GM23338 (cell line): ENCODE measurements at places on chromosomes 2 and 18. TPM values are rescaled to one million over a fixed set of nuclear protein-coding genes. Genes with fewer than 3 reads are reported as not detected.

DNA sequence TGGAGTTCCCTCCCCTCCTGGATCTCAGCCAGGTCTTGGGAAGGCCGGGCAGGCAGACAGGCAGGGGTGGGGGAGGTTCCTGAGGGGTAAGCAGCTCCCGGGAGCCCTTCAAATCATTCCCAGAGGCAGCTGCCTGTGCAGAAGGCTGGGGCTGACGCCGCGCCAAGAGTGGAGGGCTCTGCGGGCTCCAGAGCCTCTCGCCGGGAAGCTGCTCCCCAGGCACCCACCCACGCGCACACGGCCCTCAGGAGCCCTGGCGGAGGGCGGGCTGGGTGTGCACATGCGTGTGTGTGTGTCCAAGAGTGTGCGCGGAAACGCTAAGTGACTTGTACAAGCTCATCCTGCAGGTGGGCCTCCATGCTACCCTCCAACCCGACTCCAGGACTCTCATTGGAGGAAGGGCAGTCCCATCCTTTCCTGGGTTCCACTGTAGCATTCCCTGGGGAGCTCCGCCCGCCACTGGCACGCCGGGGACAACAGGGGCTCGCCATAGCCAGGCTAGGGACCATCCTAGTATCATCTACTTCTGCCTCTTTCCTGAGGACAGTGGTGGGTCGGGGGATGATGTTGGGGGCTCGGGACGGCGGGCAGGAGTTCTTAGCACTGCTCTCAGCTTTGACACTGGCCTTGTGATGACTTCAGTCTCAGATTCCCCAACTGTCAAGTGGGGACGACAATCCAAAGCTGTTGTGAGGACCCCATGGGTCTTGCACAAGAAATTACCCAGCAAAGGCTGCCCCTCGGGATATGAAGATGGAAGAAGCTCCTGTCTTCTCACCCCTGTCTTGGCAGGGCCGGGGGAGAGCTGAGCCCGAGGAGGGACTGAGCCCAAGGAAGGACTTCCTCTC, 50.3 kb downstream of the INHBB start:
- no peak overlapping the region for H3K27ac ChIP-seq
- no peaks in the 10 kb centered on the region for H3K36me3 ChIP-seq
- no peaks in the 10 kb centered on the region for H3K27me3 ChIP-seq
- H3K4me3 ChIP-seq, result no peak overlapping the region

GRCh38 chr2:129769185-129769991, 210.1 kb upstream of the RAB6C start:
- no peak overlapping the region for H3K4me3 ChIP-seq
- no peaks in the 10 kb centered on the region for H3K4me1 ChIP-seq
- no peak overlapping the region for H3K27ac ChIP-seq

- H3K27me3 ChIP-seq, result peaks cover 79% of the 10 kb centered on the region
- no peak for DNase-seq
- peaks cover 28% of the 10 kb centered on the region for H3K4me1 ChIP-seq
- peak overlapping the region; percentile 93 for H3K4me3 ChIP-seq
Observed at GRCh38 chr2:221571025-221571550, 1.0 kb downstream of the EPHA4 start.

- no peak for DNase-seq
- no peak overlapping the region for H3K4me3 ChIP-seq
- no peaks in the 10 kb centered on the region for H3K4me1 ChIP-seq
- H3K27me3 ChIP-seq, result no peaks in the 10 kb centered on the region
- H3K36me3 ChIP-seq, result no peaks in the 10 kb centered on the region
Observed at GRCh38 chr2:185074156-185074555, 475.8 kb downstream of the ZNF804A start.

- DNase-seq, result no peak
- peaks cover 9% of the 10 kb centered on the region for H3K4me1 ChIP-seq
- H3K27me3 ChIP-seq, result no peaks in the 10 kb centered on the region
- no peaks in the 10 kb centered on the region for H3K36me3 ChIP-seq
- H3K27ac ChIP-seq, result no peak overlapping the region
Observed at GRCh38 chr2:10004836-10005235, 38.5 kb upstream of the KLF11 start.

- H3K27ac ChIP-seq, result no peak overlapping the region
- H3K27me3 ChIP-seq, result no peaks in the 10 kb centered on the region
- H3K4me1 ChIP-seq, result no peaks in the 10 kb centered on the region; the same call in 1 of the 2 replicates
- DNase-seq, result no peak
Observed at GRCh38 chr2:134372141-134372540, 118.3 kb downstream of the MGAT5 start.

DNA sequence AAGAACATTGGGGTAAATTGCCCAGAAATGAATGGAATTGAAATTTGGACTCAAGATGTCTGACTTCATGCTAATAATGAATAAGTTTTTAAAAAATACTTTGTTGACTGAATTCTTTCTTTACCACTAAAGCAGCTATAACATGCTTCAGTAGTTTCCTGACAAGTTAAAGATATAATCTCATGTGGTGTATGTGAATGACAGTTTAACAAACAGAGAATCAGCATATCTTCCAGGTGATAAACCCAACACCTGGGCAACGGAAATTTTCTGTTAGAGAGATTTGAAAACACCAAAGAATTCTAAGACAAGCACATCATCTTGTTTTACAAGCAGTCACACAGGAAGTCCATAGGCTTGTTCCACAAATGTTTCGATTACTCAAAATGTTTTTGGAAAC, 372.6 kb upstream of the VRK2 start:
- H3K4me1 ChIP-seq, result no peaks in the 10 kb centered on the region
- H3K36me3 ChIP-seq, result no peaks in the 10 kb centered on the region
- H3K27ac ChIP-seq, result no peak overlapping the region
- no peak for DNase-seq

DNA sequence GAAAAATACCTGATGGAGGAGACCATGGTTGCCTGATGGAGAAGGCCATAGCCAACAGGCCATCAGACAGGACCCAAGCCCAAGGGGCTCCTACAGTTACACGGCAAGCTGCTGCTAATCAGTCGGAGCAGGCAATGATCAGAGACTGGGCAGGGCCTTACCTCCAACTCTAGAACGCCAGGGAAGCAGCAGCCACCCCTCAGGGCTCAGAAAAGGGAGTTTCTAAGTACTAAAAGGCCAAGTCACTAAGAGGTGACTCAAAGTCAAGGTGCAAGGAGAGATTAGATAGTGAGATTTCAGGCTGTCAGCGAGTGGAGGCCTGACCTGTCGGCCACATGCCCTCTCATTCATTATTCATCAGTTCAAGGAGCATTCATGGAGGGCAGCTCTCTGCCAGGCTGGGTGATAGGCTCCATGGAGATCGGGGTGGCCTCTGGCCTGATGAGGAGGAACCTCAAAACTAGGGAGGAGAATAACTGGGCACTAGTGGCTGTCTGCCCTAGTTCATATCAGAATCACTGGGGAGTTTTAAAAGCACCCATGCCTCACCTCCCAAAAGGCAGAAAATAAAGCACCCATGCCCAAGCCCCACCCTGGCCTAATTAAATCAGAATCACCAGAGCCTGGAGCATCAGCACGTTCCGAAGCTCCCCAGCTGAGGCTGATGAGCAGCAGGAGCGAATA, 3.6 kb downstream of the VIL1 start:
- H3K27ac ChIP-seq, result no peak overlapping the region
- H3K27me3 ChIP-seq, result no peaks in the 10 kb centered on the region
- H3K36me3 ChIP-seq, result no peaks in the 10 kb centered on the region

GRCh38 chr2:212677466-212677865, 138.9 kb upstream of the ERBB4 start:
- peak; percentile 45 for DNase-seq
- H3K4me1 ChIP-seq, result no peaks in the 10 kb centered on the region
- no peaks in the 10 kb centered on the region for H3K27me3 ChIP-seq
- H3K27ac ChIP-seq, result no peak overlapping the region

DNA sequence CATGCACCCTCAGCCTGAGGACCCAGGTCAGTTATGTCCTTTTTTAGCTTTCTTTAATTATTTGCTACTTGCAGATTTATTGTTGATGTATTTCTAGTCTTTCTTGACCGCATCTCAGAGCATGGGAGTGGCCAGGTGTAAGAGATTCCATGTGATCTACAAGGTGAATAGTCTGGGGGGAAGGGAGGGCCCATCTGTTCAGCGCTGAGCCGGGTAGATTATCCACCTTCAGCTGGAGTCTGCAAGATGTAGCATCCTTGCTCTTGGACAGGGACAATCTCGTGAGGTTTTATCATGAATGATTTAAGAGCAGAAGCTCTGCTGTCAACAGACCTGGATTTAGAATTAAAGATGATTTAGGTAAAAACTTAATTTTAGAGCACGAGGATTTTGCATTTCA, 12.0 kb upstream of the DGKD start:
- no peaks in the 10 kb centered on the region for H3K27me3 ChIP-seq
- no peaks in the 10 kb centered on the region for H3K4me1 ChIP-seq
- H3K27ac ChIP-seq, result no peak overlapping the region
- H3K4me3 ChIP-seq, result no peak overlapping the region
- no peak for DNase-seq
- no peaks in the 10 kb centered on the region for H3K36me3 ChIP-seq

- no peak overlapping the region for H3K4me3 ChIP-seq
- DNase-seq, result no peak
- no peaks in the 10 kb centered on the region for H3K36me3 ChIP-seq
- H3K27ac ChIP-seq, result no peak overlapping the region
- H3K4me1 ChIP-seq, result no peaks in the 10 kb centered on the region
Observed at GRCh38 chr2:18701981-18702380, 112.6 kb upstream of the NT5C1B start.

DNA sequence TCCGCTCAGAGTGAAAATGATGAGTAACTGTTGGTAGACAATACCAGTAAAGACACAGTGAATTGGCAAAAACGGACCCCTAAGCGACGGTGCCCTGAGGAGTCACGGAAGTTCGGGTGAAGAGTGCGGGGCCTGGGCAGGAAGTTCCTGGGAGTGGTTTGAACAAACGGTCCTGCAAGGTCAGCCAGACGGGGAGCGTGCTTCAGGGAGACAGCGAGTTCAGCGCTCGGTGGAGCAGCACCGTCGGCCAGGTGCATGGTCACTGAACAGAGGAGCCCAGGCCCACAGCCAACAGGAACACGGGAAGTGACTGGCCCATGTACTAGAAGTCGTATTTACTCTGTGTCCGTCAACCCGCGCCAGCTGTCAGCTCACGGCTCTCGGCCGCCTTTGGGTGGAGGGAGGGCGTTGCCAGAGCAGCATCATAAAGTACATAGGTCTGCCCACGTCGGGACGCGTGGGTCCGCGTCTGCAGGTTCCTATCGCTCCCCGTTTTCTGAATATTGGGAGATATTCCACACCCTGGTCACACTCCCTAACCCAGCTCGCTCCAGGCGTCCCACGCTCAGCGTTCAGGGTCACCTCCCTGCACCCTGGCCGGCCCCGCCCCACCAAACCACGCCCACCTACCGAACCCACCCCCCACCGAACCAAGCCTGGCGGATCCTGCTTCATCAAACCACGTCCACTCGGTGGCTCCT, 75.6 kb upstream of the UXS1 start:
- no peaks in the 10 kb centered on the region for H3K36me3 ChIP-seq
- H3K27me3 ChIP-seq, result no peaks in the 10 kb centered on the region
- H3K27ac ChIP-seq, result no peak overlapping the region
- peak; percentile 58 for DNase-seq

- peaks cover 25% of the 10 kb centered on the region for H3K4me1 ChIP-seq
- no peak within 1 kb of the TSS for H3K27ac ChIP-seq
- H3K27me3 ChIP-seq, result peaks cover 30% of the 10 kb centered on the region
- peak within 1 kb of the TSS; percentile 59 for H3K4me3 ChIP-seq
- H3K36me3 ChIP-seq, result no peaks in the 10 kb centered on the region
- DNase-seq, result peak; percentile 74
Observed at GRCh38 chr2:96145036-96145847, at the start of gene DUSP2. DUSP2 (minus strand) TSS chr2:96145440; CDS start chr2:96145354, 86 bp downstream.

- H3K4me3 ChIP-seq, result no peak overlapping the region
- H3K4me1 ChIP-seq, result no peaks in the 10 kb centered on the region
- no peaks in the 10 kb centered on the region for H3K27me3 ChIP-seq
- H3K27ac ChIP-seq, result no peak overlapping the region
Observed at GRCh38 chr2:85735691-85736090, 18.1 kb upstream of the ATOH8 start.

Gene B3GNT7
- total RNA-seq, result 78.1 and 89.4 TPM in 2 replicates

Gene SKOR2
- total RNA-seq, result 0.42 TPM in 1 of 2 replicates, not detected in the other

Gene KHK
- 8.8 and 9.7 TPM in 2 replicates for total RNA-seq

Gene C2orf92
- total RNA-seq, result 2.6 and 2.9 TPM in 2 replicates
